CD4-positive, alpha-beta T cell treated with Interleukin-4 for 1 hour (primary cell): ENCODE measurements at places on chromosomes 3 and 15.

DNA sequence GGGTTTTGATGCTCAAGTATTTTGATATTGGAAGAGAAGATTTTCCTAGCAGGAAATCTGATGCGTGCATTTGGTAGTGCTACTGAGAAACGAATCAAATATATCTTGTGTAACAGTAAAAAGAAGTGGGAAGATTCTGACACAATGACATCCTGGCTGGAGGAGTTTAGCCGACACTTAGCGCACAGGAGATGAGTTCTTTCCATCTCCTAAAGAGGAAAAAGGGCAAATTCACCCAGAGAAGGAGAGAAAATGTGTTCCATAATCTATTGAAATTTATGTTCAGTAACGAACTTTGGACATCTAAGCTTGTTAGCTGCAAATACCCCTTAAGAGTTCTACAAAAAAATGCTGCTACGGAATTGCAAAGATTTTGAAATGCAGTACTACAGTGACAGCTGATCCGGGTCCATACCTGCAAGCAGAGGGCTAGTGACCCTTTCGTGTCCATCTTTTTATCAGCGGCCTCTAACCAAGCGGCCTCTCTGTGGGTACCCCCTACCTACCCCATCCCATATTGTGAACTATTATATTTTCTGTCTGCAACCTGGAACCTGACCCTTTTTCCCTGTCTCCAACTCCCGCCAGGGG is 971 bp downstream of the CPOX start:
- DNase-seq = no peak

DNA sequence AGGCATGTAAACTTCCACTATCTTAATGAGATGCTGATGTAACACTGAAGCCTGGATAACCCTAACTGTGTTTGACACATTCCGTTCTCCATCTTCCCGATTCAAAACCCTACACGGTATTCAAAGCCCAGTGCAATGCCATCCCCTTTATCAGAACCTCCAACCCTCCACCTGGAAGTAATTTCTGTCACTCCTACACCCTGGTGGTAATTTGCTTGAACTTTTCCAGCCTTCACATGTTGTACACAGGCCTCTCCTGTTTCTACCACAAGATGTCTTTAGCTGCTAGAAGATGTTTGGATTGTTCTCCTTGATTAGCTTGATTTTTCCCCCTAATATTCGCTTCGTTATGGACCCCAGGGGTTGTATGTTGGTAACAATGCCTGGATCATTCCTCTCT is 208.9 kb downstream of the CHST2 start:
- DNase-seq = no peak

DNA sequence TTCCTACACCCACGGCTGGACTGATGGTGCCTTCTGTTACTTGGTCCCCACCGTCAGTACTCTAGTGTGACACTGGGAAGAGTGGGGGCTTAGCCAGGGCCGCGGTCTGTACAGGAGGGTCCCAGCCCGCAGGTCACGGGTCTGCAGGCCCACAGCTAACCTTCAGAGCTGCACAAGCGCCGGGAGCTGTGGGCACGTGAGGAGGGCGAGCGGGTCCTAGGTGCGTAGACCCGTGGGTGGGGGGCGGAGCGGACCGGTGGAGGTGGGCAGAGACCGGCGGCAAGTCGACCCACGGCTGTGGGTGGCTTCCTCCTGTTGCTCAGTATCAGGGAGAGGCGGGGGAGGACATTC is 1.2 kb downstream of the TNFAIP8L3 start:
- DNase-seq = no peak

DNA sequence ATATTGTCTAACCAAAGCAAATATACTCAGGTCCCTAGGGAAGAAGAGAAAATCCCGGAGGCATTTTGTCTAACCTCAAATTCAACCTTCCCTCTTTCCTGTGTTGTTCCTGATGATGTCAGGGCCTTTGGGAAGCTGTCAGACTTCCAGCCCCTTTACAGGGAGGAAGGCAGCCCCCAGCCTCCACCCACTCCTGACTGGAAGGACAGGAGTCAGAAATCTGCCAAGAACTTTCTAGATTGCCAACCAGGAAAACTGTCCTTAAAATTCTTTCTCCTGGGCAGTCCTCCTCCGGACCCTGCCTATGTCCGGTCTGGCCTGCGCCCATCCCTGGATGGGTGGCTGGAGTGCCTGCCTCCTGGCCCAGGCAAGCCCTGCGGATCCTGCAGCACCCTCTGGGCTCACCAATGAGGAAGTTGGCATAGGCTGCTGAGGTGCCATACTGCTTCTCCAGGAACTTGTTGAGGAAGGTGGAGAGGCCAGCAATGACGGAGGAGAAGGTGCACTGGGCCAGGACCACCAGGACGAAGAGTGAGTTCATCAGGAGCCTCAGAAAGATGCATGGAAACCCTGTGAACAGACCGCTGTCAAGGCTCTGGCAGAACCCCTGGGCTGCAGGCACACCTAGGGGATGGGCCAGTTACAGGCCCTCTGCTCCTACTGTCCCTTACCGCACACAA is 52.6 kb upstream of the RAB6B start:
- no peak for DNase-seq

DNA sequence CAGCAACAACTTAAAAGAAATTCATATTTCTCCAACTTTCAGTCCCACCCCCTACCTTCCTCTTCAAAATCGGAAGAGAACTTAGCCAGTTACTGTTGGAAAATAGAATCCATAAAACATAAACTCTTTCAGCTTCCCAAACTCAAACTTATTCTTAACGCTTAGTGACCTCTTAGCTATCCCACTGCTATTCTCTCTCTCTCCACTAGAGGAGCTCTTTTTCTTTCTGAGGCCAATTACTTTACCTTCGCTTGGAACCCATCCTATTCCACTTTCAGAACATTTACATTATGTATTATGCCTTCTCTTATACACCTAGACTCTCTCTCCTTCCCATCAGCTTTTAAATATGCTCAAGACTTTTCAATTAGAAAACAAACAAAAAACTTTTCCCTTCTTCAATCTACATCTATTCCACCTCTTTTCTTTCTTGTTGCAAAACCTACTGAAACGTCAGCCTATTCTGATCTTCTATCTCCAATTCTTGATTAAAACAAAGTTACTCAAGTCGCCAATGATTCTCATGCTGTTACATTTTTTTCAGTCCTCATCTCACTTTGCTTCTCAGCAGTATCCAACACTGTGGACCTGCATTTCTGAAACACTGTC is 13.4 kb upstream of the GHSR start:
- no peak for DNase-seq

- DNase-seq = no peak
Observed at GRCh38 chr3:73192036-73192738, 130.7 kb downstream of the EBLN2 start.

DNA sequence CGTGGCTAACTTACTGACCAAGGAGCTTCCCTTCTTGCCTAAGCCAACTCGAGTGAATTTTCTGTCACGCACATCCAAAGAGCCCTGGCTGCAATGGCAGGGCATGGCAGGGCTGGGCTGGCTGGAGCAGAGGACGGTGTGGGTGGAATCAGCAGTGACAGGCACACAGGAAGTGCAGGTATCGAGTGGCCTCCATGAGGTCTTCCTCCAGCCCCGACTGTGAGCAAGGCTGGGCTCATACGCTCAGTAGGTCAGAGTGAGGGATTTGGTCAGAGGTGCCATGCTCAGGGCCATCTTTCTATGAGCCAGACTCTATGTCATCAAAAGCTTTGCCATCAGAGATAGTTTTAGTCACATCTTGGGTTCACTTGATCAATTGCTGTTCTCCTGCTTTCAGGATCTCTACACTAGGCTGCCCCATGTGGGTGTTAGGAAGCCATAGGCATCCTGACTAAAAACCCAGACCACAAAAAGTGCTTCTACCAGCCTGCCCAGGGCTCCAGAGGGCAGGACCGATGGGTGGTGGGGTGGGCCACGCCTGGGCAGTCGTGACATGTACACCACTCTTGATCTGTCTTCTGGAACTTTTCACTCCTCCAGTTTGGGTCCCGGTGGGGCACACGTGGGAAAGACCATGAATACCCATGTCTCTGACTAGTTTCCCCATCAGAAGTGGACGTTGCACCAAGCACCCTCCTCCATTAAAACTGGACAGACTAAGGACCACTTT is 22.6 kb upstream of the COMMD4 start:
- DNase-seq = no peak
